ENCODE measurements at places on chromosomes 5 and 9.

DNA sequence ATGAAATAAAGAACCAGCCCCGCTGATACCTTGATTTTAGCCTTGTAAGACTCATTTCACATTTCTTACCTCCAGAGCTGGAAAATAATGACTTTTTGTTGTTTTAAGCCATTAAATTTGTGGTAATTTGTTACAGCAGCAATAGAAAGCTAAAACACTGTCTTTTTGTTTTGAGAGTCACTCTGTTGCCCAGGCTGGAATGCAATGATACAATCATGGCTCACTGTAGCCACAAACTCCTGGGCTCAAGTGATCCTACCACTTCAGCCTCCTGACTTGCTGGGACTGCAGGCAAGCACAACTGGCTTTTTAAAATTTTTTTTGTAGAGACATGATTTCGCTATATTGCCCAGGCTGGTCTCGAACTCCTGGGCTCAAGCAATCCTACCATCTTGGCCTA, 34.7 kb upstream of the MYO10 start:
- DNase-seq: no peak

- no peak for DNase-seq
These were observed 89.2 kb upstream of the IL33 start for GRCh38 chr9:6126377-6126776.

- no peak for DNase-seq
These were observed 32.9 kb downstream of the NDUFS6 start for GRCh38 chr5:1834022-1834551.

DNA sequence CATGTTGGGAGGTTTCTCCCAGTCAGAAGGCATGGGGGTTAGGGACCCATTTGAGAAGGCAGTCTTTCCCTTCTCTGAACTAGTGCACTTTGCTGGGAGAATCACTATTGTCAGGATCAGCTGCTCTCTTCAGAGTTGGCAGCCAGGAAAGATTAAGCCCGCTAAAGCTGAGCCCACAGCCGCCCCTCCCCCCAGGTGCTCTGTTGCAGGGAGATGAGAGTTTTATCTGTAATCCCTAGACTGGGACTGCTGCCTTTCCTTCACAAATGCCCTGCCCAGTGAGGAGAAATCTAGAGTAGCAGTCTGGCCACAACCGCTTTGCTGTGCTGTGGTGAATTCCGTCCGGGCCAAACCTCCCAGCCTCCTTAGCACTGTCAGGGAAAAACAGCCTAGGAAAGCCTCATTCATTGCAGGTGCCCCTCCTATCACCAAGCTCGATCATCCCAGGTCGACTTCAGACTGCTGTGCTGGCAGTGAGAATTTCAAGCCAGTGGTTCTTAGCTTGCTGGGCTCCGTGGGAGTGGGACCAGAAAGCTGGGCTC, 69.8 kb downstream of the CNTLN start:
- DNase-seq: no peak

DNA sequence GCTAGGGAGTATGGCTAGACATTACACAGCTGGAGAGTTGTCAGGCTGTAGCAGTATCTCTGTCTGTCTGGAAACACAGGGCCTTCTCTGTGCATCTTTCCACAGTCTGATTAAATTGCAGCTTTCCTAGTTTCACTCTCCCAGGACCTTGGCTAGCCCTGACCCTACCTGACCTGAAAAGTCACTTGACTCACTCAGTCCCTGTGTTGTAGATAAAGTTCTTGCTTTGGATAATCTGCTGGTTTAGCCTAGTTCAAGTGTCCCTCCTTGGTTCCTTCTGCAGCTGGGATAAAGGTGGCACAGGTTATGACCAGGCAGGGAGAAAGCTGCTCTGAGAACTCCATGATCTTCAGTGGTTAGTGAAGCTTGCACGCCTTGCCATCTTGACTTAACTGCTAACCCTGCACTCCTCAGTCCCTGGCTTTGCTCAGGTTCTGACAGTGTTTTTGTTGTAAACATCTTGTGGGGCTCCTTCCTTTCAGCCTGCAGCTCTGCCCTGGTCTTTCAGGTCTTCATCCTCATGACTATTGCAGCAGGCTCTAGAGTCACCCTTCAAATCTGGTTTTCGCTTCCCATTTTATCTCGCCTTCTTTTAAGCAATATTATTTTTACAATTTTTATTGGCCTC, 101.0 kb downstream of the PIP5K1B start:
- no peak for DNase-seq

DNA sequence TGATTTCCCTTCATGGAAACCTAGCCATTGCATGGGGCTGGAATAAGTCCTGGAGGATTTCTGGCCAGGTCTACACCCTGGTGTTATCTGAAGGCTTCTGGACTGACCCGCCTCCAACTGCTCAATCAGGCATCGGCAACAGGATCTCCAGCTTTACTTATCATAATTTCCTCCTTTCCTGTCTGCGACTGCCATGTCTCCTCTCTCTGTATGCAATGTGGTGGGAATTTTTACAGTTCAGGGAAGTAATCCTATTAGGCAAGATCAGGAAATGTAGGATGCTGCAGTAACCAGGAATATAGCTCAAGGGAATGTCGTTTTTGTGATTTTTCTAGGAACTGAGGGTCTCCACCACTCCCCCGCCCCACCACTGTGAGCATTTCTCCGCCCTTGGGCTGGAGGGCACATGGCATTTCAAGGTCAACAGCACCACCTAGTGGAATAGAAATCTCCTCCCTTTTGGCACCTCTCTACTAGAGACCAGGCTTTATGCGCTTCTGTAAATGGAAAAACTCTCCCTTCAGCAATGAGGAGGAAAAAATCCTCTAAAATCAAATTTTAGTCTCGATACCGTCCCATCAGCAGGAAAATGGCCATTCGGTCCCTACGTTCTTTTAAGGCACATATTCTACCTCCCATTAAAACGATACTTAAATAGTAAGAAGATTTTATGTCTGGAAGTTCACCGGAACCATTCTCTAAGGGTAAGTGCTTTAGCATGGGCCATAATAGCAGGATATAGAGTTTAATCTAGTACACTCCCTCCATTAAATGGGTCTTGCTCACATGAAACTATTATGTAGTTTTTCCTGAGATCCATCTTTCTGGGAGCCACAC, 93.0 kb downstream of the YTHDC2 start:
- DNase-seq: peak; percentile 9

- no peak for DNase-seq
These were observed 198.3 kb upstream of the TBC1D2 start for GRCh38 chr9:98453589-98454311.

DNA sequence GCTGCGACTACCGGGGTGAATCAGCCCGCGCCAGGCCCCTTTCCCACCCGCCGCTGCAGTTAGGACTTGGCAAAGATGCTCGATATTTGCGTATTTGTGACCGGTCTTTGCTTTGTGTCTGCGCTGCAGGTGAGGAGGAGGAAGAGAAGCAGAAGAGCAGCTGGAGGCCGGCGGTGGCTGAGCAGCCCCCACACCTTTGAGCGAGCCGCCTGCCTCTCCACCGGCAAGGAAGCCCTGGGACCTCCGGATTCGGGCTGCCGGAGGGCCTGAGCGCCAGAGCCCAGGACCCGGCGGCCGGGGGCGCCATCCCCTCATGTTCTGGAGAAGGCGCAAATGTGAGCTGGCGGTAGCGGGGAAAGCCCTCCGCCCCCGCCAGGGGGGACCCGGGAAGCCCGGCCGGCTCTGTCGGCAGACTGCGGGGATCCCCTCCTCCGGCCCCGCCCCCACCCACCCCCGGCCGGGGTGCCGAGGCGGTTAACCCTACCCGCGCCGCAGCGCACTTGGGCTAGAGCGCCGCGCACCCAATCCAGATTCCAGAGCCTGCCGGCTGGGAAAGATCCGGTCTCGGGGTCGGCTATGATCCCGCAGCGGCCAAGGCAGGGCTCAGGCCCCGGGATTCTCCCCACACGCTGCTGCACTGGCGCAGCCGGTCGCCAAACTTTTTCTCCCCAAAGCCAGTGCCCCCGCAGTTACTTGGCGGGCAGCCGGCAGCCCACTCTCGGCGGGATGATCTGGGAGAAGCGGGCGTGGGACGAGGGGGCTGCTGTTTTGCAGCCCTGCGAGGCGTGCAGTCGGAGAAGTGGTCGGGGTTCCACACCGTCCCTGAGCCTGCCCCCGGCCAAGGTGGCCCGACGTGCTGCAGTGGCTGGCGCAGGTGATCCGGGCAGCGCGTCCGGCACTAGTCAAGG, 800 bp upstream of the KCNN2 start:
- no peak for DNase-seq

GRCh38 chr5:62720031-62720441, 141.4 kb downstream of the LRRC70 start:
- DNase-seq: no peak

DNA sequence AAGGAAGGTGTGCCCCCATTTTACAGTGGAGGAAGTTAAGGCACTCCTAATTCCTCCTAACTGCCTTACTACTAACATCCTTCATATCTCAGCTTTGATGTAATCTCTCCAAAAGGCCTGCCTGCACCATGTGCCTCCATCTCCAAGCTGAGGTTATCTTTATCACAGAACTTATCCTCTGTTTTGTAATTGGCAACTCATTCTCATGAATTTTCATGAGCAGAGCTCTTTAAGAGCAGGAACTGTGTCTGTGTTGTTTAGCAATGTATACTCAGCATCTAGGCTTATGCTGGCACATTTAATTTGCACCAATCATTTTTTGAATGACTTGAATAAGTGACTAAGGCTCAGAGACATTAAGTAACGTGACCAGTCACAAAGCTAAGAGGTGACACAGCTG, 147.9 kb upstream of the VLDLR start:
- no peak for DNase-seq

DNA sequence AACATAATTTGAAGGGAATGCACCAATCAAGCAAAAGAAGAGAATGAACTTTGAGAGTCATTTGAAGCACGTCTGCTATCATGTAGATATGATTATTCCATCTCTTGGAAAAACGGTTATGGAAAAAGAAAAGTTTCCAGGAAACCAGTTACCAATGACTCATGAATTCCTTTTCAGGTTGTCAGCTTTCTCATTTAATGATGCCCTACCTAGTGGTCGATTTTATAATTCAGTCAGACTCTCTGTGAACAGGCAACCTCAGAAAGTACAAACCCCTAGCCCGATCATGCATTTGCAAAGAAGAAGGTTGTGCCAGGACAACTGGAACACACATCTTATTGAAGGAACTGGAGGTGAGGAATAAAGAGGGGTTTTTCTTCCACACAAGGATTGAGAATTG, 355.1 kb upstream of the GRIA1 start:
- DNase-seq: no peak
